ENCODE measurements at places on chromosomes 5 and 9.

DNA sequence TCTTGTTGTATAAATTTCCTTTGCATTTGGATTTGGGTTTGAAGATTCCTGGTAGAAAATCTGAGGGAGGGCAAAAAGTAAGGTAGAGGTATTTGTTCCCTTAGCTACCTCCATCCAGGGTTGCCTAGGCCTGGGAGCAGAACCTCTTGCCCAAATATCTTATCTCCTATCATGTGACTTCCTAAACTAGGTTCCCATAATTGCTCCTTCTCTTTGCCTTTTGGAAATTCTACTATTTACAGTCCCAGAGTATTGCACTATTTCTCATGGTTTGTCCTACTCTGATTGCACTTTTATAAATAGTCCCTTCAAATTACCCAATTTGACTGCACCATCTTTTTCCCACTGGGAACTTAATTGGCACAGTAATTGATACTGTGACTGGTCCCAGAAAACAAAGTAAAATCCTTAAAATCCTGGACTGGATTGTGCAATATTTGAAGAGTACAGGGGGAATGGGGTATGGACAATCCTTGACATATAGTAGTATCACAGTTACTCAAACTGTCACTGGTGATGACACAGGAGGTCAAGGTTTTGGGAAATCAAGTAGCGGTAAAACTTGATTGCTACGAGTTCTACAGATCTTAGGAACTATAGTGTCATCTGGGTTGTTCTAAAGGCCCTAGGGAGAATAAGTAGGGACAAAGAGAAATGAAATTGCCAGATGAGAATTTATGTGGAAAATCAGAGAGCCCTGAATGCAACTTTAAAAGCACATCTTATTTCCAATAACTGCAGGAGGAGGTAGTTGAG is 31.5 kb upstream of the TMED7 start:
- DNase-seq: no peak

GRCh38 chr5:139915834-139916233 is 120.2 kb downstream of the PSD2 start:
- DNase-seq: no peak

DNA sequence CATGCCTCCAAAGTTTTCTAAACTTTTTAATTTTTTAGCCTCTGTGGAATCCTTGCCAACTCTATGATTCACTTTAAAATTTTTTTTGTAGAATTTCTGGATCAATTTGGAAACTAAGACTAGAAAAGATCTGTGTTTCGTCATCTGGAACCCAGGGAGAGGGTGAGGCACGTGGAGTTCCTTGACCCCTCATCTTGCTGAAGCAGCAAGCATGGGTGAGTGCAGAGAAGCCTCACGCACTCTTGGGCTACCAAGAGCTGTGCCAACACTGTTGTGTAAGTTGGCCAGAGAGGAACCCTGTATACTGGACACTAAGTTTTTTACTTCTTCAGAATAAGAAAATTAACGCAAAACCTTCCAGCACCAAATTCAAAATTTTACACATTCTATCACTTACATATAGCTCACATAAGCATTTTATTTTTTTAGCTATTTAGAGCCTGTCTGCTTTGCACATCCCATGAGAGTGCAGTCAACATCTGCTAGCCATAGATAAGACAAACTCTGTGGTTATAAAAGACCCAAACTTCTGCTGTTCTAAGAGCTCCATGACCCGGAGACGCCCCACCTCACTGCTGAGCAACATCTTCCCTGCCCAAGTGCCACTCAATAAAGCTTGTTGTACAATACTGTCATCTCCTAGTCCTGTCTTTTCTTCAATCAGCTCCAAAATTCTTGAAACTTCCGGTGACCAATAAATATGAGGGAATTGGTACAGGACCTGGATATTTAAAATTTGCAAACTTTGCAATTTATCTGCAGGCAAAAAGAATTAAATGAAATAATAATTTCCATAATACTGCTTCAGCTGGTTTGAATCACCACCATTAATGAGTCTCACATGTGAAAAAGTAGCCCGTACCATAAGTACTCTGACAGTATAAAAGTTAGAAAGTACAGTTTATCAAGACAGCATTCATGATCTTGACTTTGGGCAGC is 69.7 kb upstream of the ADCY2 start:
- DNase-seq: no peak

- DNase-seq: no peak
Measured at GRCh38 chr5:160976181-160976580, 124.2 kb upstream of the ATP10B start.

GRCh38 chr5:76700571-76700970 is 15.4 kb upstream of the F2R start:
- no peak for DNase-seq

- no peak for DNase-seq
Measured at GRCh38 chr5:159103086-159103485, 3.4 kb upstream of the EBF1 start.

GRCh38 chr9:15416880-15417279 is 5.8 kb upstream of the SNAPC3 start:
- peak; percentile 51 for DNase-seq

GRCh38 chr5:60228676-60229075 is 335.1 kb upstream of the PDE4D start:
- no peak for DNase-seq
